Stimulated activated CD4-positive, alpha-beta T cell treated with anti-CD3 and anti-CD28 coated beads, Interleukin-1b, Interleukin-23, amount 100 ng/mL, for 4 hours (primary cell): ENCODE measurements at places on chromosomes 3 and 15.

- DNase-seq = no peak
Observed at GRCh38 chr3:120148187-120148949, 54.1 kb upstream of the GSK3B start.

GRCh38 chr3:53166781-53167291 lies 5.8 kb downstream of the PRKCD start:
- DNase-seq = no peak

GRCh38 chr15:53681056-53681455 lies 78.4 kb downstream of the WDR72 start:
- DNase-seq = no peak

- DNase-seq = no peak
Observed at GRCh38 chr3:105042586-105042985, 324.1 kb upstream of the ALCAM start.

GRCh38 chr3:194588236-194588635 lies 45.0 kb downstream of the TMEM44 start:
- DNase-seq = no peak

- peak; percentile 58 for DNase-seq
Observed at GRCh38 chr3:196941729-196942225, 551 bp downstream of the NCBP2 start.

- no peak for DNase-seq
Observed at GRCh38 chr3:52771334-52771681, 568 bp upstream of the NEK4 start.

DNA sequence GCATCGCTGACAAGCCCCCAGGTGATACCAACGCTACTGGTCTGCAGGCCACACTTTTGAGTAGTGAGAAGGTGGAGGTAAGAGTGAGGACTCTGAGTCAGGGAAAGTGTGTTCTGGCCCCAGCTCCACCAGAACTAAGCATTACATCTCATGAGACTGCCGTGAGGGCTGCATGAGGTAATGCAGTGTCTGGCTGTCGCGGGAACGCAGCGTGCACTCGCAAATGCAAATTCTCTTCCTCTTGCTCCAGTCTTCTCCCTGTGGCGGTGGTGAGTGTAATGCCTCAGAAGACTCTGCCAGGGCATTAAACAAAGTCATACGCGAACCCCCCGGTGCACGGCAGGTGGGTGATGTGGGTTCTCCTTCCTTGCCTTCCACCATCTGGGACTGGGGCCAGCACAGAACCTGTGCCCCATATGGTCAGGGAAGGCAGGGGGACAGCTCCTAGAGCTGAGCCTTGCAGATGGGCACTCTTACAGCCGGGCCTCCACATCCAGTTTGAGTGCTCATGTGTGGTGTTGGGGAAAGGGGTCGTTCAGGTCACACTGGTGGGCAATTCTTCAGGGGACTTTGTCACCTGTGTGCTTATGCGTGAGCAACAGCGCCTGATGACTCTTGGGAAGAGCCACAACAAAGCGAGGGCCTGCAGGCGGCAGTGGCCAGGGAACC lies 175.8 kb downstream of the XXYLT1 start:
- no peak for DNase-seq

DNA sequence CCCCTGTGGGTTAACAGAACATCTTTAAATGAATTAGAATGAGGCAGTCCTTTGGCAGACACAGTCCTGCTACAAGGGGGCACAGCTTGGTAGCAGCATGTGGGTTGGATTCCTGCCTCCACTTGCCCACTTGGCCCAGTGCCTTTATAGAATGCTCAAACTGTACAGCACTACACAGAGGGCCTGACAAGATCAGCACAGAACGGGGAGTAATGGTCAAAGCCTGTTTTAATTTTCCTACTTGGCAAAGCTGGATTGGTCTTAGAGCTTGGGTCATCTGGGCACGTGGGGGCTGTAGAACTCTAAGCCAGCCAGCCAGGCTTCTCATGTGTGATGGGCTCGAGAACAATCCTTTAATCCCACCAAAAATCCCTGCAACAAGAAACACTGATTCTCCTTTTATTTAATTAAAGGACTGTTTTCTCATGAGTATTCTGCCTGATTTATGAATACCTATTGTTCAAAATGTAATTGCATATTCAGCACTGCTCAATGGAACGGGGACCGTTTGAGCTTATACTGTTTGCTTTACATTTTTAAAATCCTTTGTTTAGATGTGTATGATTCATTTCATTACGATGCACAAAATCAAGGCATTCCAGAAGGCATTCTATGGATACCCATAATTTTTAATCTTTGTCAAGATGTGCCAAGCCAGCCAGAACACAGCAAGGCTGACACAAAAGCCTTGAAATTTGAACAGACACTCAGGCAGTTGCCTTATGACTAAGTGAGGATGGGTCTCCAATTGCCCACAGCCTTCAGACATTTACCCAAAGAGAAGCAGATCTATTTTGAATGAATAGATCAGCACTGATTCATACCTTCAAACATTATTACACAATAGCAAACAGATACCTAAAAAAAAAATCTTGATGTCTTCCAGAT lies 249.3 kb upstream of the TGFBR2 start:
- no peak for DNase-seq

- no peak for DNase-seq
Observed at GRCh38 chr3:72632129-72632528, 216.1 kb downstream of the SHQ1 start.

- DNase-seq = no peak
Observed at GRCh38 chr15:31328969-31329639, 2.5 kb downstream of the KLF13 start.

- no peak for DNase-seq
Observed at GRCh38 chr15:47717036-47717612, at the start of gene SEMA6D. Gene SEMA6D, plus strand, starts transcription at chr15:47717505. Its CDS starts 42,294 bp downstream, at chr15:47759799.
